ENCODE measurements at places on chromosomes 12 and 14.

DNA sequence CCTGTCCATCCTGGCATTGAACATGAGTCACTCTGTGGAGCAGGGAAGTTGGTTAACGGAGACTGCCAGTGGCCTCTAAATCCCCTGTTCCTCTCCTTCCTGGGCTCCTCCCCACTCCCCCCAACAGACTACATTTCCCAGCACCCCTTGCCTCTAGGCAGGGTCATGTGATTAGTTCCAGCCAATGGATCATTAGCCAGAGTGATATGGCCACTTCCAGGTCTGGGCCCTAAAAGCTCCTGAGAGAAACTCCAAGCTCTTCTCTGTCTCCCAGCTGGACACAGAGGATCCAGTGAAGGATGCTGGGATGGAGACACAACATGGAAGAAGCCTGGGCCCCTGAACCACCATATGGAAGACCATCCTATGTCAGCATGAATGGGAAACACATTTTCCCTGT, 54.4 kb upstream of the RFLNA start:
- no peak for DNase-seq

- no peak for DNase-seq
These were observed 26.2 kb upstream of the YY1 start for GRCh38 chr14:100212476-100213333.

DNA sequence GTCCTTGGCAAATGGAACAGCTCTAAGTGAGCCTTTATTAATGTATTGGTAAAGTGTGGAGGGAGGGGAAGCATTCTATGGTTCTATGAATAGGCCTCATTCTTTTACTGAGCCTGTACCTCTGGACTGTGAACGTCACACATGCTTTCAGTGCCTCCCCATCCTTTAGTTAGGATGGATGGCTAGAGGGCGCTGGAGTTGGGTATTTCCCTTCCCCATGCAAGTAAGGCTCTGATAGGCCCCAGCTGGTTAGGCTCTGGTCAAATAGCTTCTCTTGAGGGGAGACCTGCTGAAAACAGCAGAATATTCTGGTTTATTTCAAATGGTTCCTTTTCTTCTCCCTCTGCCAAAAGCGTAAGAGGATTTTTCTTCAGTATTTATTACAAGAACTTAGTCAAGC, 860.9 kb upstream of the MDGA2 start:
- DNase-seq: no peak

- no peak for DNase-seq
These were observed 2.8 kb upstream of the CNIH1 start for GRCh38 chr14:54443981-54444380.

DNA sequence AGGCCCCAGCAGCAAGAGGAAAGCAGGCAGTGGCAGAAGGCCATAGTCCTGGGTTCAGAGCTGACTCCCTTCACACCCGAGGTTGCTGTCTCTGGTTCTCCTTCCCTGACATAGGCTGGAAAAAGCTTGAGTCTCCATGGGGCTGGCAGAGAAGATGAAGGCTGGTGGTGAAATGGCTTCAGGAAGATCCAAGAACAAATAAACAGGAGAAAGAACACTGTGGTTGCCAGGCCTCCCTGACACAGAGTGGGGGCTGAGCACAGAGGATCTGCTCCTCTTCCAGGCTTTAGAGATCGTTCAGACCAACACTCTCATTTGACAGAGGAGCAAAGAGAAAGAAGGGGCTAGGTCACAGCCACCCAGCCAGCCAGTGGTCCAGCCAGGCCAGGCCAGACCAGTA, 14.3 kb downstream of the HDAC7 start:
- DNase-seq: no peak
